Stimulated activated CD8-positive, alpha-beta memory T cell treated with anti-CD3 and anti-CD28 coated beads, Interleukin-4, amount 100 ng/mL, for 4 hours (primary cell): ENCODE measurements at places on chromosomes 5 and 9.
A peak's percentile ranks its signal among the peaks of the same experiment; 100 is the strongest.

DNA sequence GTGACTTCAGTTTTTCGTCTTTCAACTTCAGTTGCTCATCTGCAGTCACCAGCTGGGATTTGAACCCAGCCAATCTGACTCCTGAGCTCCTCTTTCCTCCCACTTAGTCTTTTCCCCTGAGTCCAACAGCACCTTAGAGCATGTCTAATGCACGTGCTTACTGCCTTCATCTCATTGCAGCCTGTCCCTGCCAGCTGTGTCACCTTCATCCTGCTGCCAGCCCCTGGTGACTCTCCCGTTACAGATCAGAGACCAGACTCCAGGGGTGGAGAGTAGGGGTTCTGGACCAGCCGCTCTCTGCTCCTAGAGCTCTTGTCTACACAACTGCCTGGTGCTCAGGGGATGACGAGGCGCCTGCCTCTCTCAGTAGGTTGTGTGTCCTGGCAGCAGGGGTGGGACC, 132.9 kb upstream of the LMX1B start:
- DNase-seq = no peak

GRCh38 chr5:63555874-63556273, 406.4 kb downstream of the HTR1A start:
- no peak for DNase-seq

DNA sequence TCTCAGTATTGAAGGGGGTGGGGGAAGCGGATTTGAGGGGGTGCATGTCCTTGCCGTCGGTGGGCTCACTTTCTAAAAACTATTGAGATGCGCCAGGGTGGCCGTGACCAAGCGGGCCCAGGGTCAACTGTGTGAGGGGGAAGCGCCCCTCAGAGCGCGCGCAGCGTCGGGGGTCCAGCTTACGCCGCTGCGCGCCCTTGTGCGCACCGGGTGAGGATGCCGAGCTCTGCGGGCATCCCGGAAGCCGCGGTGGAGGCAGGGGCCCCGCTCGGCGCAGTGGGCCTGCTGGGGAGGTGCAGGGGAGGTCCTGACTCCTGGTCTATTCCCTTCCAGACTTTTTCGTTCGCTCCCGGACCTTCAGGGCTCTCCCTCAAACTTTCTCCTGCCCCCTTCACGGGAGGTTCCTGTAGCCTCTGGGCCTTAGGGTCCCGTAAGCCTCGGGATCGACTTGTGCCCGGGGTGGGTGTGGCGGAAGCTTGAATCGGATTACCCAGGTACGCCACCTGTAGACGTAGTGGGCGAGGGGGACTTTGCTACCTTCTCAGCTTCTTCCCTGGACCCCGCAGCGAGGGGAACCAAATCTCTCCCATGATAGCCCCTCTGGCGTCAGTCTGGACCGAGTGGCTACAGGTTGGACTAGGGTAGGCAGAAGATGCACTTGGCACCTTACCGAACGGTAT, 2.5 kb upstream of the PRDM6 start:
- no peak for DNase-seq

DNA sequence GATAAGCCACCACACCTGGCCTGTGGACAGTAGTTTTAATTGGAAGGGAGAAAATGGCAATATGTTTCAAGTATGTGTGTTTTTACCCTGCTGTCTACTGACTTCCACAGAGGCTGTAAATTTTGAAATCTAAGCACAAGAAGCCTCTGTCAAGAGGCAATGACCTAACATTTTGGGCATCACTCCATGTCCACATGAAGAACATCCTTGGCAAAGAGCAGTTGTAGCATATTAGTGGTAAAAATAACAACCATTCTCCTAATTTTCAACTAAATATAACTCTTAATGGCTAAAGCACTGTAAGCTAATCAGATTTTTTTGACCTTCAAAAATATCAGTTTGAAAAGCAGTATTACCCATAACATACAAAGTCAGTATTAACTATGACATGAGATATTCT, 100.3 kb upstream of the APC start:
- no peak for DNase-seq

GRCh38 chr5:177086654-177087397, at the start of gene FGFR4:
FGFR4 (plus strand) TSS chr5:177086915; CDS start chr5:177089603, 2,688 bp downstream.
- peak; percentile 3 for DNase-seq

DNA sequence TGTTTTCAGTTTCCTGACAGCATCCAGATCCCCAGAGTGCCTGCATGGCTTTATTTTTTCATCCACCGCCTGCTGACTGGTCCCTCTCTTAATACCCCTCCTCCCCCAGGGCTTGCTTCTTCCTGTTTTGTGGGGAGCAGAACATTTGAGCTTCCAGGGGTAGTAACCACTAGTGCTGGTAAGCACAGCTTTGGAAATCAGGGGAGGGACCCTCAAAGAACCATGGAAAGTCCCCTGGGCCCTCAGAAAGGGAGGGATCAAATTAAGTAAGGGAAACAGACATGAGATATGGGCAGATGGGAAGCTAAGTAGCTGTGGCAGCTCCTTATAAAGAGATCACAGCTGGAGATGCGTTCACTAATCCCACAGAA, 26.8 kb downstream of the GRIA1 start:
- DNase-seq = no peak

DNA sequence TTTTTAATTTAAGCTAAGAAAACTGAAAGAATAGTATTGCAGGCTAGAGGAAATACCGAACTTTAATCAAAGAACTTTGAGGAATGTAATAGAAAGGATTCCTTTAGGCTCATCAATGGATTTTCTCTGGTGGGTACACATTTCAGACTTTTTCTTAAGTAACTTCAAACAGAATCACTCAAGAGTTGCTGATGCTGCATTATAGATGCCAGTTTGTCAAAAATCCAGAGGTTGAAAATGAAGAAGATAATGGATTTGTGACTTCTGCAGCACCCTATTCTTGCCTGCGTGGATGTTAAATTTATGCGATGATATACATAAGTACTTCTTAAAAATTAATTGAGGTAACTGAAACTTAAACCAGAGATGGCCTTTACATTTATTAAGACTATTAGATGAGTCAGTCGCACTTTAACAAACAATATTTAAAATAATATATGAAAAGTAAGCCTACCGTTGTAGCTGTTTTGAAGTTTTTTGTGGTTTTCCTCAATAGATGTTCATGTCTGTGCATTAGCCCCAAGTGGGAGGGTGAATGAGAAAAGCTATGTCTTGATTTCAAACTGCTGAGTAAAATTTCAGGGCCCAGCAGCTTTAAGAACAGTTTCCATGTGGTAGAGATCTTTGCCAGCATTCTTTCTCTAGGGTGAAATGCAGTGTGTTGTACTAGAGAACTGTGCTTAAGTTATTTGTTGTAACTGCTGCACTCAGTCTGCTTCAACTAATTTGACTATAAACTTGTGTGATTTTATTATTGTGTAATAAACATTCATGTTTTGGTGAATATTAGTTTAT, at the start of gene OGN:
Gene OGN, minus strand, starts transcription at position 537 of the 795 bp plus-strand sequence. CDS start 1,171 bp downstream, outside the sequence.
- DNase-seq = no peak

- no peak for DNase-seq
These were observed 59.5 kb downstream of the CAMSAP1 start for GRCh38 chr9:135847833-135848232.

GRCh38 chr5:58447226-58447625, 12.7 kb downstream of the PLK2 start:
- no peak for DNase-seq

GRCh38 chr5:75584641-75585040, 26.6 kb upstream of the ANKDD1B start:
- no peak for DNase-seq

- no peak for DNase-seq
These were observed 1.6 kb upstream of the OBP2B start for GRCh38 chr9:133210609-133211008.

DNA sequence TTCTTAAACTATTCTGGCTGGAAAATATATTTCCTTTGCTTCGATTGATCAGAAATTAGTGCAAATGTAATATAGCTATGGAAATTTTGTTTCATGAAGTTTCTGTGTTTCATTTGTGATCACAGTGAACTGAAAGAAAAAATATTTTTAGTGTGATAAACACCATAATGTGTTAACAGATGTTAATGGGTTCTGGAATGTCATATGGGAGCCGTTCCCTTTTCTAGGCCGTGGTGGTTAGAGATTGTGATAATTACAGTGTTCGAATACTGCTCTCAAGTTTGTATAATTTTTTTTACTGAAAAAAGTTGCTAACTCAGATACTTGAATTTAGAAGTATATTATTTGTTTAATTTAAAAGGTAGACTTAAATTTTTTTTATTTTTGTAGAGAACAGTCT, 19.3 kb downstream of the GAPVD1 start:
- no peak for DNase-seq

- no peak for DNase-seq
These were observed 548.9 kb downstream of the BNC2 start for GRCh38 chr9:16321461-16322119.

DNA sequence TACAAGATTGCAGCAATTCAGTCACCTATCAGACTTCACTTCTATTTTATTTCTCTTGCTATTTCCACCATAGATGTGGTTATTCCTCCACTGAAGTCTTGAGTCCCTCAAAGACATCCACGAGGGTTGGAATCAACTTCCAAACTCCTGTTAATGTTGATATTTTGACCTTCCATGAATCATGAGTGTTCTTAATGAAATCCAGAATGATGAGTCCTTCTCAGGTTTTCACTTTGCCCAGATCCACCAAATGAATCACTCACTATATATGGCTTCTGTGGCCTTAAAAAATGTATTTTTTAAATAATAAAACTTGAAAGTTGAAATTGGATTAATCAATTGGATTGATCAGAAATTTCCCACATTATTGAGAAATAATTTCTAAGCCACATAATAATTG, 1821.0 kb downstream of the EFNA5 start:
- no peak for DNase-seq

- no peak for DNase-seq
These were observed 197.9 kb downstream of the CACNA1B start for GRCh38 chr9:138075496-138075895.

GRCh38 chr9:77851882-77852595, 179.6 kb downstream of the GNAQ start:
- DNase-seq = no peak

DNA sequence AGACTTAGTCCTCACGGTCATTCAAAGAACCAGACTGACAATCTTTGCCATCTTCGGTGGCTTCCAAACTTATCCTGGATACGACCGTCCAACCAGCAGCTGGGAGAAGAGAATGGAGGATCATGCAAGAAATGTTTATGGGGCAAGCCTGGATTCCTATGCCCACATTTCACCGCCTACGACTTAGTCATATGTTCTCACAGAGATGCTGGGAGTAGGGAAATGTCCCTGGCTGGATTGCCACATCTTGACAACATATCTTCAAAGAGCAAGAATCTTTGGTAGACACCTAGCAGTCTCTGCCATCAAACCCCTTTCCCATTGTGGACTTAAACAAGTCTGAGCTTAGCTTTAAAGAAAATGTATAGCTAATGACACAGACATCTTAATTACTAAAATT, 5.0 kb downstream of the MED7 start:
- DNase-seq = no peak

- DNase-seq = no peak
These were observed 284.2 kb upstream of the SEMA6A start for GRCh38 chr5:116858705-116859333.

DNA sequence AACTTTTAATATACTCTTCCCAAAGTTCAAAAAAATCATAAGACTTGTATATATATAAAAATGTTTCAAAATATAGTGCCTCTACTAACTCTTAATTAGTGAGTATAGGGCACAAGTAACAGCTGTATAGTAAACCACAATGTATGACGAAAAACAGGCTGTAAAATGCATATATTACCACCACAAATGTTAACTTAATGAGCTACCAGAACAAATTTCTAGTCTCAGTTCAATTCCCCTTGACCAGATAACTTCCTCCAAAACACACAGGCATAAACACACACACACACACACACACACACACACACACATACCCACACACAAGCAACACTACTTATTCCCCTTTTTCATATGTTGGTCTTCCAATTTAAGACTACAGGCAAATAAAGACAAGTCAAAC, 78.8 kb downstream of the FBXL17 start:
- no peak for DNase-seq

GRCh38 chr5:21058289-21058688, 1070.3 kb upstream of the CDH18 start:
- DNase-seq = no peak

- DNase-seq = no peak
These were observed 5.6 kb downstream of the GBA2 start for GRCh38 chr9:35743452-35743851.

- DNase-seq = no peak
These were observed 144.2 kb downstream of the GDNF start for GRCh38 chr5:37695647-37696046.

DNA sequence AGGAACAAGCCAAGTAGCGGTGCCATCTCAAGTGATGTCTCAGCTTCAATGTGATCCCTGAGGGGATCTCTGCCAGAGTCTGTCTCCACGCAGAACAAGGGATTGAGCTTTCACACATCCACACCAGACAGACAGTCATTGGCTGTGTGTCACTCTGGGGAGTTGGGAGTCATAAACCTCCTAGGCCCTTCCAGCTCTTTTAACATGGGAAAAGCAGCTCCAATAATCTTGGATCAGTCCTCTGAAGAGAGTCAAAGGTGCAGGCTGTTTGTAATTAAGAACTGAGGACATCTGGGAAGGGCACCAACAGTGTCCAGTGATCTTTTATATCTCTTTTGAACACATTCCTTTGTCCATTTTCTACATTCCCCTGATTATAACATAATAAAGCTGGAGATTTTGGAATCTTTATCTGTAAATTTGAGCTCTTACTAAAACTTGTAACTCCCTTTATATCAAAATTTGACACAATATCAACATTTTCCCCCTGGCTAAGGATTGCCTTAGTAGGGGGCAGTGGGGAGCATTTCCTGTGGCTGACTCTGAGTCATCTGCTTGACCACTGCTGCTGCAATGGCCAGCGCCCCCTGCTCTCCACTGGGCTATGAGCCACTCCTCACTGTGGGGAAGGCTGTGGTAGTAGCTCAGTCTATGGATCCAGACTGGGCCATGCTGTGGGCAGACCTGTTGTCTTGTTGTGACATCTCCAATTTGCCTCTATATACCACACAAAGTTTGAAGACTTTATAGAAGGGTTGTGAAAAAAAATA, 284.4 kb downstream of the OSTF1 start:
- no peak for DNase-seq

DNA sequence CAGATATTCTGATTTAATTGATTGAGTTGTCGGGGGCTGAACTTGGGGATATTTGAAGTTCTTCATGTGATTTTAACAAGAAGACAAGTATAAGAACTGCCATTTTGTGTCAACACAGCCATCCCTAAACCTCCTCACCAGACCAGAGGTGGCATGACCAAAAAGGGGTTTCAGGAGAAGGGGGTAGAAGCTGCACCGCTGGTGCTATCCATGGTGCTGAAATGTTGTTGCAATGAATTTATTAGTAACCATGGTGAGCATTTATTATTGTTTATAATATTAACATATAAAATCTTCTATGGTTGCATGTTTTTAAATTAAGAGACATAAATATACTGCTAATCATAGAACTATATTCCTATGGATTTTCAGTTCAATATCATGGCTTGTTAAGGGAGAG, 72.3 kb downstream of the GNA14 start:
- DNase-seq = no peak

GRCh38 chr5:128708841-128709240, 170.8 kb upstream of the FBN2 start:
- no peak for DNase-seq
